ENCODE measurements at places on chromosomes 2 and 18.
A peak's percentile ranks its signal among the peaks of the same experiment; 100 is the strongest.

- no peak for DNase-seq
These were observed 150.0 kb upstream of the AGAP1 start for GRCh38 chr2:235343869-235344268.

- no peak for DNase-seq
These were observed 16.2 kb downstream of the IL18RAP start for GRCh38 chr2:102439065-102439695.

DNA sequence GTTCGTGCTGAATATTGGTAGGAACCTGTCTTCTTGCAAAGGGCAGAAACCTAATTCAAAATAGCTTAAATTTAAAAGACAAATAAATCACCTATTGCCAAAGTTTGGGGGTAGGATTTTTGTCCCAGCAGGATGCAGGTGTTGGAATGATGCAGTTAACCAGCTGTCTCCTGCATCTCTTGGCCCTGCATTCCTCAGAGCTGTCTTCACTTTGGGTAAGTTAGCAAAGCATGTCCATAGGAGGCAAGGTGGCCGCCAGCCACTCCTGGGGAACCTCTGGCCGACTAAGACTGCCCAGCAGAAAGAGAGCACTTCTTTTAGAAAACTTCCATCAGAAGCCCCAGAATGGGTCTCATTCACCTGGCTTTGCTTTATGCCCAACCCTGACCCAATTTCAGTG lies 20.5 kb upstream of the NYAP2 start:
- no peak for DNase-seq

DNA sequence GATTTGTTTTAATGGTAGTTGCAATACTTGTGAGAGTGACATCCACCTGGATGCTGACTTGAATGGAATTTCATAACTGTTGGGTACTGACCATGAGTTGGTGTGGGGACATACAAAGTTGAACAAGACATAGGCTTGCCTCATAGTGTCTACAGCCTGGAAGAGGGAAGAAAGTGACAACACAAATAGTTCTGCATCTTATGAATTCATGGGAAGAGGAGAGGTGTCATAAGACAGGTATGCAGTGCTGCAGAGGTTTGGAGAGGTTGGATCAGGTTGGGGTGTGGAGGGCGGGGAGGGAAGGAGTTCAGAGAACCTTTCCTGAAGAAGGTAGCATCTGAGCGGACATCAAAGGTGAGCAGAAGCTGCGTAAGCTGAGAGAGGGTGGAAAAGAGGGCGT lies 44.0 kb downstream of the HRH4 start:
- DNase-seq: no peak

DNA sequence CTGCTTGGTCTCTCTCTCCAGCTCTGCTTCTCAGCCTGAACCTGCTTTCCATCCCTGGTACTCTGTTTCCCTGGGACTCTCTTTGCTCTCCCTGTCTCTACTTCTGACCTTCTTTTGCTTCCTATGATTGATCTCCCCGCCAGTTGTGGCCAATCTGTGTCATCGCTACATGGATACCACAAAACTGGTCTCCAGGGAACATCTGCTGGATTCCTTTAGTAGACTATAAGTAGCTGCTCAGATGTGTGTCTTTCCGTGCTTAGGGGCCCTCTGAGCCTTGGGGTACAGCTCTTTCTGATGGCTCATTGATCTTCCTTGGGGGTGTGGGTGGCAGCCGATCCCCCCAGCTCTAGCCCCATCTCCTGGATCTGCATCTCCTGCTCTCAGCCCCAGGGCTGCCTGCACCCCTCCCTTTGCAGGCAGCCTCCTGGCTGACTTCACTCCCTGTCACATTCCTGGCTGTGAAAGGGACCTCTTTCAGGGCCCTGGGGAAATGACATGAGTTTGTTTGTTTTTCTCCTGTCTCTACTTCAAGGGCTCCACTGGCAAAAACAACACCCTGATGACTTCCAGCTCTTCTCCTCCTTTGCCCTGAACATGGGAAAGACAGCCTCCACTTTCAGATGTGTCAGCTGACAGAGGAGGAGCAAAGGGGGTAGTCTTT lies 333.7 kb downstream of the CYP26B1 start:
- no peak for DNase-seq

DNA sequence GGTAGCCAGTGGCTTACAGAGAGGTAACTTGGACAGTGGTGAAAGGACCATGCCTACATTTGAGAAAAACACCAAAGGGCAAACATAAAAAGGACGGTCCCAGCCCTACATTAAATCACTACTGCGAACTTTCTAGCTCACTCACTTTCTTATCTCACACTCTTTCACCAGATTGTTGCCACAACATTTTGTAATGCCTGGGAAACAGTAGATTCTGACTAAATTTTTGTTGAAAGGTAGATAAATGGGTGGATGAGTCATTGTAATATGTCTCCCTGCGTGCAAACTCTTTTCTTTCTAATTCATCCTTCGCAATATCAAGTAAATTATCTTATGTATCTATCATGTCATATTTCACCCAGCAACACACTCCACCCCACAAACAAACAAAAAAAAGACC lies 192.2 kb downstream of the IRS1 start:
- DNase-seq: no peak

DNA sequence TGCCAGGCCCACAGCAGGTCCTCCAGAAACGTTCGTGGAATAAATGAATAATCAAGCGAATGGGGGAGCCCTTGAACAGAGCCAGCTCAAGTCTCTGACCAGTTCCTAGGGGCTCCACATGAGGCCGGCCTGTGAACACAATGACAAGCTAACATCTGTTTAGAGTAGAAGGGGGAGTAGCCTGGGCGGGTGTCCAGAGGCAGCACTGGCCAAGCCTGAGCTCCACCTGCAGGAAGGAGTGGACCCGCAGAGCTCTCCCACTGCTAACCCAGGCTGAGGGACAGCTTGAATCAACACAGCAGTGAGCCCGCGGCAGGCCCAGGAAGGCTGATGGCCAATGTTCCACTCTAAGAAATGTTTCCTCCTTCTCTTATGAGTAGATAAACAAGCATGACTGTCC lies 234.8 kb upstream of the RAB6C start:
- DNase-seq: no peak

DNA sequence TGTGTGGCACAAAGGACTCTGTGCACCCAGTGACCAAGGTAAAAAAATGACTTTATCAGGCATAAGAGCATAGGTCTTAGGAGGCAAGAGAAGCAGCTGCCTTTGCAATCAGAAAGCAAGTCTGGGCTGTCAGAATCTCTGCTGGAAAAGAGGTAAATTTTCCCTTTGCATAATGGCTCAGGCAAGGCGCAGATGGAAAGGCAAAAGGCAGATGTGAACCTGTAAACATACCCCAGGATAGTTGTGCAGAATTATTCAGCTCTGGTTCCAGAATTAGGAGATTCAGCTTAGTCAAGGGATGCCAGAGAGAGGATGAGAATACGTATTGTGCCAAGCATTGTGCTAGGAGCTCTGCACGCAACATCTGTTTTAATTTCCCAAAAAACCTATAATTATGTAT lies 258.7 kb downstream of the CLIP4 start:
- no peak for DNase-seq

DNA sequence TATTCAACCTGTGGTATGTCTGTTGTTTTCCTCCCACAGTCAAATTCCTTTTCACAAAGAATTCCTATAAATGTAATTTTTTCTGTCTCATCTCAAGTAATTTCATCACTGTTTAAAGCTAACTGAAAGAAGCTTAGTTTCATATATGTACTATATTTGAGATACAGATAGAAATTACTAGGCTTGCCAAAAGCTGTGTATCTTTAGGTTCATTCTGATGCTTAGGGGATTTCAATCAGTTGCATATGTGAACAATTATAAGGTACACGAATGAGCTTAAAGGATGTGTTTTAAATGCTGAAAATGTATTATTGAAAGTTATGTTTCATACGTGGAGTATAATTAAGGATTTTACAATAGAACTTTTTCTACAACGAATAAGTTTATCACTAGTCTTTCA lies 59.2 kb upstream of the DSG1 start:
- DNase-seq: no peak

- no peak for DNase-seq
These were observed 391.5 kb downstream of the GALNT13 start for GRCh38 chr2:154263206-154263605.

- DNase-seq: no peak
These were observed 9.6 kb upstream of the DYNC2LI1 start for GRCh38 chr2:43764086-43764705.

DNA sequence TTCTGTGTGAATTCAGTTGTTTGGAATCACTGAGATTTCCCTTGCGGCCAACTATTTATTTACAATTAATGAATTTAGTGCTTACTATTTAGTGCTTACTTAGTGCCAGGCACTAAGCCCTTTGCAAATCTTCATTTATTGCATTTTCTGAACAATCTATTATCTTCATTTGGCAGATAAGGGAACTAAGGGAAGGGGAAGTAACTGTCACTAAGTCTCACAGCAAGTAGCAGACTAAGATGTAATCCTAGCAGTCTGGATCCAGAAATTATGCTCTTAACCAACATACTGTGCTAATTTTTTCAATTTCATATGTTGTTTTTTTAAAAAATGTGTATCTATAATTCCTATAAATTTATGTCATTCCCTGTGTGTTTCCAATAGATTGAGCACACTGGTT lies 214.4 kb upstream of the EPC2 start:
- DNase-seq: no peak

DNA sequence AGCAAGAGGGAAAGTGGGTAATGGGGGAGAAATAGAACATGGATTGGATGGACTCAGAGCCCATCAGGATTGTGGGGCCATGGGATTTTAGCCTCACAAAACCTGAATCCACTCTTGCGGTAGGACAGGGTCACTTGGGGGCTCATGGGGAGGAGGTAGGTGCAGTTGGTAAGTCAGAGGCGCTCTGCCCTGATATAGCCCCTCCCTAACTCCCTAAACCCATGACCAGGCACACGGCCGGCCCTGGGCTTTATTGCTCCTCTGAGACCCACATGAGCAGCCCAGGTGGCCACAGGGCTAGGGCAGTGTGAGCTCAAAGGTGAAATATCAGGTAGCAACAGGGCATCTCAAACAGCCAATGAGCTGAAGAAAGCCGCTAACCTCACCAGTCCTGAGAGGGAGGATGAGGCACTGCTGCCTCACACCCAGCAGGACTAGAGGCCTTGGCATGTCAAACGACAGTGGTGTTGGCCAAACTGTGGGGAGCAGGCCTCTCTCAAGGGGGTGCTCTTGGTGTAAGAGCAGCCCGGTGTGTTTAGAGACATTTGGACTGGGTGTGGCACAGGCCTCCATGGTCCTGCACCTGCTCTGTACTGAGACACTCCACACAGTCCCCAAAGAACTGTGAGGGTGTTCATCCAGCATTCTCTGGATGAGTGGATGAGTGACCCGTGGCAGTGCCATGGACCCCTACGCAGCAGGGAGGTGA lies 90.8 kb upstream of the HS6ST1 start:
- DNase-seq: no peak

DNA sequence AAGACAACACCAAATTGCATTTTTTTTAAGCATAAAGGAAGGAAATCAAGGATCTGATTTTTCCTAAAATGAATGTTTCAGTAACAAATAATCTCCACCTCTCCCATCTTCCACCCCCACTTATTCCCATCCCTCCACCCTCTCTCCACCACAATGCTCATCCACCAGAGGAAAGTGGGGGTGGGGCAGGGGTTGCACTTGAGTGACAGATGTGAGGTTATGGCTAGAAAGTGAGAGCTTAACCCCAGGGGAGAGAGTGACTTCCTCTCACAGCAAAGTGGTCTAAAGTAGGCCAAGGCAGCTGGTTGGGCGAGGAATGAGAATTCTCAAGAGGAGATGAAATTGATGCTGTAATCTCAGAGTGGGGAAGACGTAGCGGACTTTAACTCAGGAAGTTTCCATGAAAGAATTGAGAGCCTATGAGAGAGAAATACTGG lies 104.7 kb downstream of the HNRNPLL start:
- no peak for DNase-seq

- DNase-seq: no peak
These were observed 26.1 kb downstream of the NIFK start for GRCh38 chr2:121710470-121711170.

DNA sequence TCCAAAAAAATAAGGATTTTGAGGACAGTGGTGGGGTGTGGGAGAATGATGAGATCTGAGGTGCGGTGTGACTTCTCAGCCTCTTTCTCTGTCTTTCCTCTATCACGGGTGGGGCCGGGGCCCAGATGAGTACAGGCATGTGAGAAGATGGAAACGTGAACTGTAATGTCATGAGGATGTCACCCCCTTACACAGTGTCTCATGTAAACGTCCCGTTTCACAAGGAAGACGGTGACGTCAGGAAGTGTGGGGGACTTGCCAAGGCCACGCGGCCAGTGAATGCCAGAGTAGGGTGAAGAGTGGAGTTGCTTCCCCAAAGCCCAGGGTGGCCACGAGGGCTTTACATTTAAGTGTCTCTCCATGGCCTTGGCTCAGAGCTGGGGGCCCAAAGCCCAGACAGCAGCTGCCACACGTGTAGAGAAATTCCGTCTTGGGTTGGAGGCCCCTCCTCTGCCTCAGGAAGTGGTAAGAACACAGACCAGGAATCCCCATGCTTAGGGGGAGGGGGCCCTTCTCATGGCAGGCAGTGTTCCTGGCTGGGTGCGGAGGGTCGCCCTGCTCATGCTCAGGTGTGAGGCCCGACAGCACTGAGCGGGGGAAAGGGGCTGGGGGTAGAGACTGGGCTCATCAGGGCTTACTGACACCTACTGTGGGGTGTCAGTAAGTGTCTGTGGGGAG lies 80.9 kb upstream of the SMAD7 start:
- peak; percentile 33 for DNase-seq

- DNase-seq: no peak
These were observed 81.8 kb downstream of the FASTKD2 start for GRCh38 chr2:206846981-206847834.

GRCh38 chr2:147026664-147027295 lies 818.0 kb upstream of the ACVR2A start:
- no peak for DNase-seq

GRCh38 chr18:53657257-53657656 lies 567.2 kb downstream of the MBD2 start:
- no peak for DNase-seq

DNA sequence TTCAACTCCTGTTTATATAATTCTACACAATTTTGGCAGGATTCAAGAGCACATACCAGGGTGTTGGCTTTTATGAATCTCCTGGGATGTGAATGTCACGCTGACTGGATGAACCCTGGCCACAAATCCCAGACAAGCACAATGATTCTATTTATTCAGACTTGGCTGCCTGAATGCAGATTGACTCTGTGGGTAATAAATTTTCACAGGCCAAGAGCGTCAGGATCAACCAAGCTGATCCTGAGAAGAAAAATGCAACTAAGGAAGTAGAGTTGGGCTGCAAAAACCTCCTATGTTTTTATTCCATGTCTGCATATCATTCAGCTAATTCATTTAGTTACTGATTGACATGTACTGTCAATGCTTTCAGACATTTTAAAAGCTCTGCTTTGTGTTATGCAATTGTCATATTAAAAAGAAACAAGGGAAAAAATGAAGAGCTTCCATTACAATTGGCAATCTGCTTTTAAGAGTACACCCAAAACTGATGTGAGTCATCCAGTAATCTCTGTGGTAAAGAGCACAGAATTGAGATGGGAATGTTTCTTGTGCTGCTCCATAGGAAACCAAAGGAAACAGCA lies 173.0 kb upstream of the REV1 start:
- no peak for DNase-seq

DNA sequence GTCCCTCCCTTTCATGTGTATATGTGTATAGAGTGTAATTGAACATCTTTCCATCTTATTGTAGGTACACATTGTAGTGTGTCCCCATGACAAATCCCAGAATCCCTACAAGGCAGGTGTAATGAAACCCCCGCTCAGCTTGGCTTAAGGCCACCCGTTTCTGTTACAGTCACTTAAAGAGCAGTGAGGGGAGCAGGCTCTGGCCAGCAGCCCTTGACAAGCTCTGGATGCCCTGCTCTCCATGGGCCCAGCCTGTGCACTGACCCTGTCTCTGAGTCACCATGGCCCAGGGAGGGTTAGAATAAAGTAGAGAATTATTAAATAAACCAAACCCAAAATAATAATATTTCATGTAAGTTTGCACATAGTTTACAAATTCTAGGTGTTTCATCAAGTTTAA lies 17.2 kb upstream of the MAL start:
- no peak for DNase-seq
